NCI-H2081 (cell line): ENCODE measurements at places on chromosomes 4 and X.

DNA sequence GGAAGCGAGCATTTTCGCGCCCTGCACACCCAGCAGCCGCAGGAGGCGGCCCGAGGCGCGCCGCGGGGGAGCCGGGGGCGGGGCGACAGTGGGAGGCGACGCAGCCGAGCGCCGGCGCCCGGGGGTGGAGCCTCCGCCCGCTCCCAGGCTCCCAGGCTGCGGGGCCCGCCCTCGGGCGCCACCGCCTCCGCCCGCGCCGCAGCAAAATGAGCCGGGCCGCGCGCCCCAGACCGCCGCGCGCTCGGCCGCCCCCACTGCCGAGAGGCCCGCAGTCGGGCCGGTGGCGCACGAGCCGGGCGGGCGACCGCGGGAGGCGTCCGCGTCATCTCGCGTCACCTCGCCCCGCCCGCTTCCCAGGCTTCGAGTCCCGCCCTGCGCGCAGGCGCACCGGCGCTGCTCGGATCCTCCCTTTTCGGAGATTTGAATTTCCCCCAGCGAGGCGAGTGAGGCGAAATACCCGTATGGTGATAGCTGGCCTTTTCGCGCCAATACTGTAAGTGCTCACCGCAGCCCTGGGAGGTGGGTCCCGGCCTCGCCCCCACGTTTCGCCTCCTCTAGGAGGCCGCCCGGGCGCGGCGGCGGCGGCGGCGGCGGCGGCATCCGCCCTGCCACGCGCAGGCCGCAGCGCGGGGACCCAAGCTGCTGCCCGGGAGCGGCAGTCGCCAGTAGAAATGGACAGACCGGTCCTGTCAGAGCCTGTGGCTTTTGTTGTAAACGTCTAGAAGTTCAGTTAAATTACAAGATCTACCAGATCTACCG lies at the start of gene TMEM187:
TMEM187 (plus strand) TSS at position 387 of the 759 bp plus-strand sequence. CDS start 9,309 bp downstream, outside the sequence.
- peak; percentile 86 for DNase-seq

- DNase-seq: no peak
These were observed 10.0 kb downstream of the CLCN4 start for GRCh38 chrX:10166731-10167151.

GRCh38 chr4:3481113-3481531 lies 18.0 kb downstream of the DOK7 start:
- DNase-seq: no peak

GRCh38 chr4:106530821-106531220 lies 162.2 kb upstream of the GIMD1 start:
- no peak for DNase-seq

GRCh38 chr4:110625576-110626257 lies 2.8 kb upstream of the PITX2 start:
- DNase-seq: no peak

- no peak for DNase-seq
These were observed 697.8 kb upstream of the HS3ST1 start for GRCh38 chr4:12126474-12126873.
